ACHN (cell line): ENCODE measurements at places on chromosomes 1 and 21.

DNA sequence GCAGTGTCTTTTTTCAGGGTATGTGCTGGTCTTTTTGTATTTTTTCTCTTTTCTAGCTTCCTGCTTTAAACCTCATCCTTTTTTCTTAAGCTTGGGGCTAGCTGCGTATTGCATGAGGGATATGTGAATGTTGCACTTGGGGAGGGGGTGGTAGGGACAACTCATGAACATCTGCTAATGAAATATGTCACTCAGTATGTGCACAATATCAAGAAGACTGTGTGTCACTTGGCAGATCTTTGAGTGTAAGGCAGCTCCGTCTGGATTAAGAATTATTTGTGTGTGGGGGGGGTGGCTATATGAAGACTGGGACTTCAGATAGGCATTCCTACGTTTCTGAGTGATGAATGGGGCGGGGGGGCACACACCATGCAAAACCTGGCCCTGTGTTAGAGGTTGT is 170.4 kb upstream of the CACNA1E start:
- no peak for DNase-seq

DNA sequence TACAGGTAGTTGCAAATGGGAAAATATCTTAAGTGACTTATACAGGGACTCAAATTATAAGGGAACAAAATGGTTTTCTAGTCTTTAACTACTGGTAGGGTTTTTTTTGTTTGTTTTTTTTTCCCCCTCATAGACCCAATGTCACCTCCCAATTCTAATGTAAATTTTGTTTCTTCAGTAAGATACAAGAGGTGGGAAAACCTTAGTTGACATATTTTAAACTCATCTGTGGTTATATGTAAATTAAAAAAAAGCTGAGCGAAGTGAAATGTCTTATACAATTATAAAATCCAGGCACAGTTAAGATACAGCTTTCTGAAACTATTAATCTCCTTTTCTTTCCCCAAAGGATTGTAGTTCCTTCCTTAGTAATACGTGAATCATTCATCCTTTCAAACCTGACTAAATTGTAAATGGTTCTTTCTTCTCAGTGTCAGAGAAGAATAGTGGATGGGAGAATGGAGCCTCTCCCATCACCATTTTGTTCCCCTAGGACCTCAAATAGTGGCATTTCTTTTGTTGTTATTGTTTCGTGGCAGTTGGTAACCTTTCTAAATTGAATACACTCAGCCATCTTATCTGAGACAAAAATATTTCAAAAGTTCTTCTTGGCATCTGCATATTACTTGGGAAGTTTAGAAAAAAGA is 11.2 kb downstream of the TSEN15 start:
- DNase-seq: no peak

- DNase-seq: no peak
Observed at GRCh38 chr1:38152351-38153065, 105.9 kb upstream of the POU3F1 start.

DNA sequence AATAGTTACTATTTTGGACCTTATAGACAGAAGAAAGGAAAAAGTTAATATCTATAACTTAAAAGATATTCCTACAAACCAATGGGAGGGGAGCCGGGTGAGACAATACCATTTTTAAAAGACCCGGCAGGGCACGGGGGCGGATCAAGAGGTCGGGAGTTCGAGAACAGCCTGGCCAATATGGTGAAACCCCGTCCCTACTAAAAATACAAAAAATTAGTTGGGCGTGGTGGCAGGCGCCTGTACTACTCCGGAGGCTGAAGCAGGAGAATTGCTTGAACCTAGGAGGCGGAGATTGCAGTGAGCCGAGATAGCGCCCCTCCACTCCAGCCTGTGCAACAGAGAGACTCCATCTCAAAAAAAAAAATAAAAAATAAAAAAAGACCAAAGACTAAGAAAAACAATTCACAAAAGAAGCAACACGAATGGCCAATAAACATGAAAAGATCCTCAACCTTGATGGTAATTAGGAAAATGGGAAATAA is 1.2 kb upstream of the PSMB2 start:
- DNase-seq: peak; percentile 38

DNA sequence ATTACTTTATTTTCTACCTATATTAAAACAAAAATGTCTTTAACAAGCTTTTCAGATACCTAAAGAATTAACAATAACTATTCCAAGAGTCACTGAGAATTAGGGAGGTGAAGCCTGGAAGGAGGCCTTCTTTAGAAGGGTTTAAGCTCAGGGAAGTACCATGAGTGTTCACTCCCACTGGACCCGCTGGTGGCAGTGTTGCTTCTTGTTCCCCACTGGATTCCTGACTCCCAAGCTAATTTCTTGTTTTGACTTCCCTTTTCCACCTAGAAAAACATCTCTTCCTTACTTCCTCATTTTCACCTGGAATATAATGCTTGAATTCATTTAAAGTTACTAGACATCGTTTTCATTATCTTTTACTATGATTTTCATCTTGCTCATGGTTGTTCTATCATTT is 264.2 kb downstream of the HMCN1 start:
- DNase-seq: peak; percentile 14

DNA sequence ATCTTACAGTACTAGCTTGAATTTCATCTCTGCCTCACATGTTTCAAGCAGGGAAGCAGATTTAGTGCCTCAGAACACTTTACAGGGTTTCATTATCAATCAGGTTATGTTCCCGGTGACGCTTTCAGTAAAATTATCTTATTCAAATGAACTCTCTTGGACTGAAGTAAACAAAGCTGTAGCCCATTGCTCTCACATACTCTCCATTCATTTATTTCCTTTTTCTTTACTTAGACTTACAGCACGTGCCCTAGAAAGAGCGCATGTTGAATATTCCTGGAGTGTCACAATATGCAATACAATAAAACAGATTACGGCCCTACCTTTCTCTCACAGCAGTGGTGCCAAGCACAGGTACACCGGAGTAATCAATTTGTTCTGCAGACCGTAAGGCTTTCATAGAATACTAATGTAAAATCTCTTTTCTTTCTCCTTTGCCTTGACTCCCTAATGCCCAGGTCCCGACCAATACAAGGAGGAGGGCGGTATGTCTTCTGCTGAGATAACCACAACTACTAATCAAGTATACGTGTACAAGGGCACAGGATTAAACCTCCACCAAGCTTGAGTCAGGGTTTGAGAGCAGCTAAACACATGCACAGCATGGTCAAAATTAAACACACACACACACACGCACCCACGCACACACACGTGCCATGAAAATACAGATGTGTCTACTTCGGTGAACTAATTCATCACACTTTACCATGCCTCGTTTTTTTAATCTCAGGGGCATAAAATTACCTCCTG is 62.8 kb downstream of the NRIP1 start:
- DNase-seq: no peak

DNA sequence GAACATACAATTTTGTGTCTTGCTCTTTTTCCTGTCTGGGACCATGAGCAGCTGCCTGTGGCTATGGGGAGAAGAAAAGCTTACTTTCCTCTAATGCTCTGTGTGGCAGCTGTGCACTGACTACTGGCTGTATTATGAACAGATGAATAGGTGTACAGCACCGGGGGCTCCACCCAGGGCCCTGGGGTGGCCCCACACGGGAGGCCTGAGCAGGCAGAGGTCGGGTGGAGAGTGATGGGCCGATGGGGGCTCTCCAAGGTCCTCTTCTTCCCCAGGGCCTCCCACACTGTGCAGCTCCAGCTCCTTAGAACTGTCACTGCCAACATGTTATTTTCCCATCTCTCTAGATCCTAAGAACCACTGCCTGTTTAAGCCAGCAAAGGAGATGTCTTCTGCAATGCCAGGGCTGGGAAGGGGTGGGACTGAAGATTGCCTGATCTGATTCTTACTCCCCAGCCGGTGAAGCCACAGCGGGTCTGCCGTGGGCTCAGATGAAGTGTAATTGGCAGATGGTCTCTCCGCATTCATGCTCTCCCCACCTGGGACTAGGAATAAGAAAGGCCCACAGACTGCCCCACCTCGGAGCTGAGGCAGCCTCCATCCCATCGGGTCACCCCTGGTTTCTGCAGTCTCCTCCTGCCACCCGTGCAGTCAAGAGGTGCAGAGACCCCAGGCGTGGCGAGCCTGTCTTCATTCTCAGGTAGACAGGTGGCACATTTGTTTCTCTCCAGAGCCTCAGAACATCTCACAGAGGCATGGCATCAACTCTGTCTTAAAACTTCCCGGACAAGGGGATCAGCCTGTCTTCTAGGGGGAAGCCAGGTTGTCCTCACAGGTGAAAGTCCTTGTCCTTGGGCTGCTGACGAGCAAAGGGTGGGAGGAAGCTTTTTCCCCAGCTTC is 186.5 kb upstream of the GALNT2 start:
- DNase-seq: no peak

DNA sequence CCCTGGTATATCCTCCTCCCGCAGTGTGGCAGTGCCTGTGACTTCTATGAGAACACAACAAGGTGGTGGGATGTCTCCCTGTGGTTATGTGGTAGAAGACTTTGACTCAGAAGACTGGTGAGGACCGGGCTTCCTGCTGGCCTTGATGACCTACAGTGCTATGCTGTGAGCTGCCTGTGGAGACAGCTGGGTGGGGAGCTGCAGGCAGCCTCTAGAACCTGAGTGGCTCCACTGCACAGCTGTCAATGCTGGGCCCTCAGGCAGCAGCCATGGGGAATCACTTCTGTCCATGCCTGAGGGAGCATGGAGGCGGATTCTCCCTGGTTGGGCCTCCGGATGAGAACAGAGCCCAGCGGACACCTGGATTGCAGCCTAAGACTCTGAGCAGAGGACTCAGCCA is 14.9 kb downstream of the SLC1A7 start:
- no peak for DNase-seq

- DNase-seq: no peak
Observed at GRCh38 chr1:92989936-92990583, 28.8 kb upstream of the DIPK1A start.

- no peak for DNase-seq
Observed at GRCh38 chr1:29732453-29732852, 496.1 kb downstream of the PTPRU start.

GRCh38 chr1:42214447-42214871 is 49.9 kb upstream of the GUCA2A start:
- no peak for DNase-seq

- peak; percentile 56 for DNase-seq
Observed at GRCh38 chr21:39020751-39021477, 162.3 kb downstream of the PSMG1 start.

GRCh38 chr1:37549341-37549740 is 4.8 kb downstream of the SNIP1 start:
- no peak for DNase-seq

DNA sequence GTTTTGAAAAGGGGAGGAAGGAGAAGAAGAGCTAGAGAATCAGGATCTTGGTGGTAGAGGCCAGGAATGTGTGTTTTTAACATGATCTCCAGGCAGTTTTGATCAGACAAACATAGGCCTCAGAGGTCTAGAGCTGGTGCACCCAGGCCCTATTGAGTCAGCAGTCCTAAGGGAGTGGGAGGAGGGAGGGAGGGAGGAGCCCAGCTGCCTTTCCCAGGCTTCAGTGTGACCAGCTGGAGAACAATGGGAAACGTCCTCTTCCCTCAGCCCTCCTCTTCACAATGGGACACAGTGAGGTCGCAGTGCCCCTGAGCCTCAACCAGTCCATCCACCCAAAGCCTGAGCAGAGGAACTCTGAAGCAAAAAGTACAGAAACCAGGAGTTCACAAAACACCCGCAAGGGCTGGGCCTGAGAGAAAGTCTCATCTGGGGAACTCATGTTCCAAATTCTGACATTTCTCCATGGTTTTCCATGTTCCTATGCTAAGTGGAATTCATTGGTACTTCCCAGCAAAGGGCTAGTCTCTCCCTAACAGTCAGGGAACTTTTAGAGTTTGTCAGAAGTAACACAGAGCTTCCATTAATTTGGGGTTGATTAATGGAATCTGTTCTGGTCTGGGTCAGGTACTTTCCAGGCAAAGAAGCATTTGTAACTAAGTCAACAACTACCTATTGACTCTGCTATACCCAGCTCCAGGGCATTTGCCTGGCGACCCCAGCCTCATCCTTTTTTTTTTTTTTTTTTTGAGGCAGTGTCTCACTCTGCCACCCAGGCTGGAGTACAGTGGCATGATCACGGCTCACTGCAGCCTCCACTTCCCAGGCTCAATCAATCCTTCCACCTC is 37.5 kb downstream of the ELAPOR1 start:
- DNase-seq: peak; percentile 46

DNA sequence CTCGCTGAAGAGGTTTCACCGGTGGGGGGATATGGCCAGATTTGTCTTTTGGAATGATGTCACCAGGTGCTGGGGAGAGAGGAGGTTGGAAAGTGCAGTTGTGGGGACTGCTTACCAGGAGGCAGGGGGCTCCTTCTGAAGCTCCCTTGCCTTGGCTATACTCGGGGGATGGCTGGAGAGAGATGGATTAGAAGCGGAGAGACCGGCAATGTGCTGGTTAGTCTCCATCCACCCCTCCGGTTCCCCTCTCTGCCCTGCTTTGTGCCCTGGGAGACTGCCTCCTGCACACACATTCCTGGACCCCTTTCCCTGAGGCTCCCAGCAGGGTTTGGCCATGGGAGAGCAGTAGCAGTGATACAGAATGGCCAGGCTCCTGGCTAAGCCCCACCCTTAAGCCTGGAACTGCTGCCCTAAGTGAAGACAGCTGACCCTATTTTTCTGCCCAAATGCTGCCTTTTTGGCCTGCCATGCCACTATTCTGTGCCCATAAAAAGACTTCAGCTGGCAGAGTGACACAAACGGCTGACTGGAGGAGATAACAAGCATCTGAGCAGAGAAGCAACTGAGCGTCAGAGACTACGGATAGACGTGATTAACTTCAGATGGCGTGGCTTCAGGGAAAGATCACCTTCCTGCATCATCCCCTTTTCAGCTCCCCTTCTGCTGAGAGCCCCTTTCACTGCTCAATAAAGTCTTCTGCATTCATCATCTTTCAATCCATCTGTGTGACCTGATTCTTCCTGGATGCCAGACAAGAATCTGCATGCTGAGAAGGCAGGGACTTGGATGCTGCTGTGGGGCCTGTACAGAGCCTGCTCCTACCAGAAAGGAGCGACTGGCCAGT is 14.5 kb upstream of the VPS13D start:
- no peak for DNase-seq

DNA sequence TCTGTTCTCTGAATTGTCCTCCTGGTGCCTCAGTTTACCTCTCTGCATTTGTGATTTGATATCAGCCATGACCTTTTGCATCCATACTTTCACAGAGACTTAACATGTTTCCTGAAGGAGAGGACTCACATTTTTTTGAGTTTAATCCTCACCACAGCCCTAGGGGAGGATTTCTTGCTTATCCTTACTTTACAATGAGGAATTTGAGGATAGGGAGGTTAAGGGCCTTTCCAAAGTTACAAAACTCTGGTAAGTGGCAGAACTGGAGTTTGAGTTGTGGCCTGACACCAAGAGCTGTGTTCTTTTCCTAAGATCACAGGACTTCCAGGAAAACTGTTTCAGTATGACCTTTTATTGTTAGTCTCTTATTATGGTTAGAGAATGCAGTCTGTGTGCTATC is 34.2 kb downstream of the TNFRSF8 start:
- DNase-seq: no peak

DNA sequence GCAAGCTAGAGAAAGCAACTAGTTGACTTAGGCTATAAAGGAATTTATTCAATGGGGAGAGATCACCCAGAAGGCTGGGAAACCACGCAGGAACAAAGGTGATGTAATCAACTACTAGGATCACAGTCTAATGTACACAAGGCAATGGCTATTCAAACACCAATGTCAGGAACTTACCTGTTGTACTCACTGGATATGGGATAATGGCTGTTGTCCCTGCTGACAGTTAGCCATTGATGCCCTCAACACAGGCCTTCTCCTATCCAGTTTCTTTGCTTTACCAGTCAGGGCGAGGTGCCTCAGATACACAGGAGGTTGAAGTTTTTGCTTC is 32.3 kb downstream of the C21orf91 start:
- no peak for DNase-seq

- DNase-seq: peak; percentile 62
Observed at GRCh38 chr1:37477198-37477931, 3.0 kb downstream of the ZC3H12A start.

- DNase-seq: no peak
Observed at GRCh38 chr1:26029864-26030481, 8.4 kb downstream of the EXTL1 start.
